ENCODE measurements at places on chromosomes 1 and 21. TPM values are rescaled to one million over a fixed set of nuclear protein-coding genes. Genes with fewer than 3 reads are reported as not detected.

The PM20D1 gene
- total RNA-seq = 1.6 TPM

The RAB13 gene
- 55.1 TPM for total RNA-seq

The CLDN14 gene
- total RNA-seq = not detected

The HMGCS2 gene
- 149 TPM for total RNA-seq

The XCL2 gene
- total RNA-seq = not detected

DNA sequence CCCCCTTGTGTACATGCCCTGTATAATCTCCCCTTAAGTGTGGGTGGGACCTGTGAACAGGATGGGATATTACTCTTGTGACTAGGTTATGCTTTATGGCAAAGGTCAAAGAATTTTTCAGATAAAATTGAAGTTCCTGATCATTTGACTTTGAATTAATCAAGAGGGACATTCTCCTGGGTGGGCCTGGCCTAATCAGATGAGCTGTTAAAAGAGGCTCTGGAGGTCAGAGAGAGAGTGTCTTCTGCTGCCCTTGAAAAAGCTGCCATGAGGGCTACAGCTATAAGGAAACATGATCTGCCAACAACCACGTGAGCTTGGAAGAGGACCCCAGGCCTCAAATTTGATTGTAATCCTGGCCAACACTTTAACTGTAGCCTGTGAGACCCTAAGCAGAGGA, 125.6 kb upstream of the CSF3R start:
- DNase-seq = no peak

GRCh38 chr21:35189077-35189863, 140.2 kb upstream of the RUNX1 start:
- peak; percentile 29 for DNase-seq

DNA sequence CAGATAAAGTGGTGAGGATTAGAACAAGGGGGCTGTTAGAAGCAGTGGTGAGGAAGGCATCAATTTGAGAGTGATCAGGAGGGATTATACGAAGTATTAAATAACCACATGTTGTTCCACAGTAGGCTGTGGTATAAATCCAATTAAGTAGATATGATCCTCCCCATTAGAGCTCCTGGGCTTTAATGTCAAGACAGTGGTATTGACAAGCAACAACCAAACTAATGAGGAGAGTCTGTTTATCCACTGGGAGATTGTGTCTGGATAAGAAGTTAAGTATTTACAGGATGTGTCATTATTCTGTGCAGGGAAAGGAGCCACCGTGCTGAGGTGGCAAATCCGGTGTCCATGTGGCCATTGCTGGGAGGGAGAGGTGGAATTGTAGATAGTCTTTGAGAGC, 5.8 kb downstream of the ACTN2 start:
- no peak for DNase-seq

DNA sequence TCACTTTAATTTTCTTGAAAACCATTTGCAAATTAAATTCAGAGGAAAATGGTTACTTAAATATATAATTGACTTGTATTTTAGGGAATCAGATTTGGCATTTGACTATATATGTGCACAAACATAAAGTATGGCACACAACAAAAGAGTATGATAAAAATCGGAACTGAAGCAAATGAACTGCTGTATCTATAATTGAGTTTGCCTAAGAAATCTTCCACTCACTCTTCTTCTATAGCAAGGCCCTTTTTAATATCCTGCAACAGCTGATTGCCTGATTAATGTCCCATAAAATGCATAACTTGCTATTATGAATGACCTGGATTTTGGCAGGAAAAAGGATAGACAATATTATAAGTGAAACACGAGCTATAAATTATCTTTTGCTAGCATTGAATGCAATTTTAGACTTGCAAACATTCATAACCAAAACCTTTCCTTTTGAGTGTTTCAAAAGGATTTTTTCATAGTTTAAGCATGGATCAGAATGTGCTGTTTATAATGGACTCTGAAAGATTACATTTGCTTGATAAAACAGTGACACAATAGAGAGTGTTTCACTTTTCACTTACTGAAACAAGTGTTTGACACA, 2204.3 kb downstream of the MRPL39 start:
- no peak for DNase-seq

GRCh38 chr1:197807216-197807615, 31.9 kb upstream of the DENND1B start:
- DNase-seq = no peak

DNA sequence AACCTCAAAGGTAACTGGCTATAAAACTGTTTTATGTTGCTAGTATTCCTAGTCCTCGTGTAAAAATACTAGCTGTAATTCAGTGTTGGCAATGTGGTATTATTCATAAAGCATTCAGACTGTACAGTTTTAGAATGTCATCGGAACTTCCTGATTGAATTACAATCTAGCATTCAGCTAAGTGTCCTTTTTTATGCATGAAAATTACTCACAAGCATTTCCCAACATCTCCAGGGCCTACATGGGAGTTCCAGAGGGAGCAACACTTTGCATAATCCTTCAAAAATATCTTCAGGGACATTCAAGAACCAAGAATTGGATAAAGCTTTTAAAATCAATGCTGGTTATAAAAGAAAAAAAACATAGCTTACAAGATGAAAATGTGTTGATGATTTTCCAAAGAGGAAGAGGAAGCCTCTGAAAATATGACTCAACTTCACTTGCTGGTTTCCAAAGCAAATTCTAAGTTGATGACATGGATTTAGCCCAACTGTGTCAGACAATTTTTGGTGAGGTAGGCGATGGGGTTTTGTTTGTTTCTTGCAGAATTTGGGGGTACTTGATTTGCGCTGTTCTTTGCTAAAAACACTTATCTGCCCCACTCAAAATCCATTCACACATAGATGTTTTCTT, 137.8 kb downstream of the SLC44A5 start:
- no peak for DNase-seq

DNA sequence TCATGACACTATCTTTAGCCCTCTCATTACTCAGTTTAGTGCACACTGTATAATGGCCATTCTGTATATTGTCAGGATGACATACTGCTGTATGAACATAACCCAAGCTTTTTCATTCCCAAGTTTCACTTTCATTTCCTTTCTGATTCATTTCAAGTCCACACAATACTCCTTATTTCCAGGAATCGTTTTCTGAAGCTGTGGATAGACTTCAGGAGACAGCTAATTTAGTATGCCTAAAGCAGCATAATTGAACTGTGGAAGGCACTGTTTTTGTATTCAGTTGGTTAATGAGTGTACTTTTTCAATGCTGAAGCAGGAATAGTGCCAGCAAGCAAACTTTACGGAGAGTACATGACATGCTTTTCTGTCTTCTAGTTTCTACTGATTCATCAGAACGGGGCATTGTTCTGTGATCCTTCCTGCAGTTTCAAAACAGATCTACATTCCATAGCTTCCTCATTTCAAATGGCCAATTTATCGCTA, 578.5 kb upstream of the ZP4 start:
- no peak for DNase-seq

GRCh38 chr1:112982853-112983536, 27.0 kb upstream of the SLC16A1 start:
- no peak for DNase-seq

- no peak for DNase-seq
Measured at GRCh38 chr1:186871784-186872183, 43.0 kb downstream of the PLA2G4A start.

DNA sequence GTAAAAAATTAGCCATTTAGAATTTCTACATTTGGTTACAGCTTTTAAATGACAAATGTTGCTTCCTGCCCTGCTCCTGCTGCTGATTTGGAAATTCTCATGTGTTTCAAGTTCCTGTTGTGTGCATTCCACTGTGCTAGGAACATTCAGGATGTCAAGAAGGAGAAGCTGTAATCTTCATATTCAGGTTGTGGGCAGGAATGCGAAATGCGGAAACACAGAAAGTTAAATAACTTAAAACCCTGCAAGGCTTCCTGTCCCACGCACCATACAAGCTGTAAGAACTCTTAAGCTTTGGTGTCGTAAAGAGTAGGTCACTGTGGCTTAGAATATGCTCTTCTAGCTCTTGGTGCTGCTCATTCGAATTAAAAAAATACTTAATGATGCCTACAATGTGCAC, 52.6 kb downstream of the S100B start:
- no peak for DNase-seq

DNA sequence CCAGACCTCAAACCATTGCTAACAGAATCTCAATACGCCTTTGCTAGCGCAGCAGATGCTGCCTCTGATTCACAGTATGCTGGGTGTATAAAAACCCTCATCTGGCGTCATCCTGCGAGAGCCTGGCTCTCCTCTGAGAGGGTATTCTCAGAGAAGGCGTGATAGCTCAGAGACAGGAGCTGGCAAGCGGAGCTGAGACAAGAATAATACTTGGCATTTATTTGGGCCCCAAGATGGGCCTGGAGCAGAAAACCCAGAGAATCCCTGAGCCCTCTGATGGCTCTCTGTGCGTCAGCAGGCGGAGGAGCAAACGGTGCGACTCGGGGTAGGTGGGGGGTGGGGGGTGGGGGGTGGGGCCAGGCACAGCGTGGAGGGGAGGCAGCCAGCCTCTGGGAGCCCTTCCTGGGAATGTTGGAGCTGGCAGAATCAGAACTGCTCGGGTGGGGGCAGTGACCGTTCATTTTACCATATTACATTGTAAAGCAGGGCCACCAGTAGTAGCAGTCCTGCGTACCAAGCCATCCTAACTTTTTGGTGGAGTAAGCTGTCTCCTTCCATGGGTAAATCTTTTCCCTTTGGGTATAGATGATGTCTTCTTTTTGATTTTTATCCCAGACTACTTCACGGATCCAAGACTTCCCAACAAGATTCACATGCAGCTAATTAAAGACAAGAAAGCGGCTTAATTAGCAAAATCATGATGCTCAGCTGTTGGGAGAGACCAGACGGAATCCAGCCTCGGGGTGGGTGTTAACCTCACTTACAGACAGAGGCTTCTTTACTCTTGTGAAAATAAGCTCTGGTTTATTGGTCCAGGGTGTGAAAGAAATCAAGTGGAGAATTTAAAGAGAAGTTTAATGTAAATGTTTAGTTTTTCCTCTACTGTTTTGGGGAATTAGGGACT, 7.1 kb downstream of the RIIAD1 start:
- DNase-seq = no peak

All from left ventricle myocardium superior (tissue), 1 donor.